D721Med (cell line): ENCODE measurements at places on chromosomes 4 and X.
A peak's percentile ranks its signal among the peaks of the same experiment; 100 is the strongest.

- no peak for DNase-seq
These were observed 13.0 kb downstream of the STATH start for GRCh38 chr4:70008771-70009170.

DNA sequence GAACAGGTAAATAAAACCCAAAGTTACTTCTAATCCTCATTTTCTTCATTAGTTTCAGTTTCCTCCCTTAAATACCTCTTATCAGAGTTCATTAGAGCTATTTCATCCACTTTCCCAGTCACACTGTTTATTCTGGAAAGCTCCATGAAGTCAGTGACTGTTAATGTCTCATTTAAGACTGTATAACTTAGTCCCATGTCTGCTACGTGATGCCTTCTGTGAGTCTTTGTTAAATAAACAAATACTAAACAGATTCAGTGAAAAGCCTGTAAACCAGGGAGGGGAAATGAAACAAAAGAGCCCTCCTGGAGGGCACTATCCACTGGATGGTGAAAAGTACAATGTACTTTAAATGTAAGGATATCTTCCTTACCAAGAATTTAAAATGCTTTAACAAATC, 24.7 kb downstream of the ACE2 start:
- DNase-seq = no peak

DNA sequence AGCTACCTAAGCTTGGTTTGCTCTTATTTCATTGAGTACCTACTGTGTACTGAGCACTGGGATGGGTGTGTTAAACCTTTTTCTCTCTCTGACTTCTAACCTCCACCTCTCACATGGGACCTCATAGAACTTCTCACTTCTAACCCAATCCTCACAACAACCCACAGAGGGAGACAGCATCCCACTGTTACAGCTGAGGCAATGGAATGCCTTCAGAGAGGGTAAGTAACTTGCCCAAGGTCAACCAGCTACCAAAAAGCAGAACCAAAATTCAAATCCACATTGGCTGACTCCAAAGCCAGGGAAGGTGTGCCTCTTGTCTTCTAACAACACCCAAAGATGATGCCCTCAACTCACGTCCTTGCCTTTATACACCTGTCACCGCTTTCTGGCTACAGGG, 5.4 kb downstream of the SEL1L3 start:
- no peak for DNase-seq

DNA sequence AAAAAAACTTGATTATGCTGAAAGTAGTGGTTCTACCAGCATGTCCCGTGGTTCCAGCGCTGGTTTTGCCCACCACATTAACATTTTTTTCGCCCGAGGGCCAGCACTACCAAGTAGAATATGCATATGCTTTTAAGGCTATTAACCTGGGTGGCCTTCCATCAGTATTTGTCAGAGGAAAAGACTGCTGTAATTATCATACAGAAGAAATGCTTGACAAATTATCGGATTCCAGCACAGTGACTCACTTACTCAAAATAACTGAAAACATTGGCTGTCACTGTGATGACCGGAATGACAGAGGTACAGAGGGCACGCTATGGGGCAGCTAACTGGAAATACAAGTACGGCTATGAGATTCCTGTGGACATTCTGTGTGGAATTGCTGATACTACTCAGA, 34.6 kb downstream of the PRPS2 start:
- DNase-seq = no peak

- no peak for DNase-seq
These were observed 276.8 kb downstream of the FBXW7 start for GRCh38 chr4:152258804-152259708.

DNA sequence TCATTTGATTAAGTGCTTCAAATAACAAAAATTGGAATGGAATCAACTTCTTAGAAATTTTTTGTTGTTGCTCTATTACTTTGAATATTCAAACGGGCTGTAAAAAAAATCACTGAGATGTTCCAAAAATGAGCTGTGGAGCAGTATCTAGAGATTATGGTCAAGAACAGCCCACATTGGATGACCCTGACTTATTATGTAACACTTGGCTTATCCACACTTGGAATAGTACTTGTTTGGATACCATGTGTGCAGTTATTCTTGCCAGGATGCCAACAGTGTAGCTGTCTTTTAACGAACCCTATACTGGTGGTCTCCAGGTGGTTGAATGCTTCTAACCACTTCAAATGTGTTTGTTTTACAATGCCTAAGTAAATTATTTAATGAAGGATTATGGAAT, 64.9 kb upstream of the CAMK2D start:
- DNase-seq = no peak

- DNase-seq = no peak
These were observed 68.6 kb downstream of the CHST7 start for GRCh38 chrX:46642145-46642544.

GRCh38 chrX:155144926-155145325, 71.3 kb upstream of the VBP1 start:
- no peak for DNase-seq

DNA sequence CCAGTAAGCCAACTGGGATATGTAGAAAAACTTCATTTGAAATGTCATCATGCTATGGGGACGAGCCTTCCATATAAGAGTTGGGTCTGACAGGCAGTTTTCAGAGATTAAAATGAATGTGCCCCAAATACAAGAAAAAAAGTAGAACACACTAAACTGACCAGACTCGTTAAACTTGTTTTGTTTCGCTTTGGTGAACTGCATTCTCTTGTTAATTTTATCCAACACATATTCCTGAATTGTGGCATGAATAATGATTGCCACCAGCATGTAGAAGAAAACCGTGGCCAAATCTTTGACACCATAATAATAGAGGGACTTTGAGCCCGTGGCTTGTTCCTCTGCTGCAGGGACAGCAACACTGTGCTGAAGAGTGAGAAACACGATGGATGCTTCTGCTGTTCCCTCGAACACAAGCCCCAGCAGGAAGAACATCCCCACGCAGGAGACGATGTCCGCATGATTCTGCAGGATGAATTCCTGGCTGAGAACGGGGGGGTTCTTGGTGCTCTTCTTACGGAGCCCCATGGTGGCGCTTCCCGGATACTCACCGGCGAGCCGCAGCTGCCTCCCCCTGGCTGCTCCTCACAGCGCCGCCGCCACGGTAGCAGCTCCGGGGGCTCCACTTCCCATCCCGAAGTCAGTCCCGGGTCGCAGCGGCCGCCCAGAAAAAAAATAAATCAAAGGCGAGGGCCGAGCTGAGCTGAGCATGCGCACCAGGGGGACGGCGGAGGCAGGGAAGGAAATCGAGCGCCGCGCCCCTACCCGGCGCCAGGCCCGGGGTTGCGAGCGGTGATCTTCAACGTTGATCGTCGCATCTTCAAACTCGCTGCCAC, at the start of gene TRAM1L1:
Gene TRAM1L1 (minus strand): TSS at position 711 of the 836 bp plus-strand sequence. CDS start 183 bp downstream, at position 528.
- DNase-seq = peak; percentile 16

- no peak for DNase-seq
These were observed at the start of gene UGT2B17 for GRCh38 chr4:68576272-68577125. TSS of gene UGT2B17 (minus strand) at chr4:68576322. CDS start at chr4:68568484, 7,838 bp downstream.

- no peak for DNase-seq
These were observed 1.1 kb downstream of the OGT start for GRCh38 chrX:71533851-71534561.

DNA sequence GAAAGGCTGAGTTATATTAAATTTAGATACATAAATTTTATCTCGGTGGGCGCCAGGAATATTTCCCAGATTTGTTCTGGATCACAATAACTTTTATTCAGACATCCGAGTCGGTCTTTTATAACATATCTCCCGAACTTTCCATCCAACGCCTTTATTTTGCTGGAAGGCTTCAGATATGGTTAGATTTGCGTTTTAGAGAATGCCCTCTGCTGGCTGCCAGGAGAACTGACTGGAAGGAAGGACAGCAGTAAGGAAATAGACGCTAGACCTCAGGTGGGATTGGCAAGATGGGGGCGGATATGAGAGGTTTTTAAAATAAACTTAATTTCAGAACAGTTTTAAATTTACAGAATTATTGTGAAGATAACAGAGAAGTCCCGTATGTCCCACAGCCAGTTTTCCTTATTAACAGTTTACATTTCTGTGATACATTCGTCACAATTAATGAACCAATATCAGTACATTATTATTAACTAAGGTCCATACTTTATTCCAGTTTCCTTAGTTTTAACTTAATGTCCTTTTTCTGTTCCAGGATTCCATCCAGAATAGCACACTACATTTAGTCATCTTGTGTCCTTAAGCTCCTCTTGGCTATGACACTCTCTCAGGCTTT, 4.6 kb upstream of the KANTR start:
- no peak for DNase-seq

- no peak for DNase-seq
These were observed 493.4 kb downstream of the IQCM start for GRCh38 chr4:149322203-149322602.

DNA sequence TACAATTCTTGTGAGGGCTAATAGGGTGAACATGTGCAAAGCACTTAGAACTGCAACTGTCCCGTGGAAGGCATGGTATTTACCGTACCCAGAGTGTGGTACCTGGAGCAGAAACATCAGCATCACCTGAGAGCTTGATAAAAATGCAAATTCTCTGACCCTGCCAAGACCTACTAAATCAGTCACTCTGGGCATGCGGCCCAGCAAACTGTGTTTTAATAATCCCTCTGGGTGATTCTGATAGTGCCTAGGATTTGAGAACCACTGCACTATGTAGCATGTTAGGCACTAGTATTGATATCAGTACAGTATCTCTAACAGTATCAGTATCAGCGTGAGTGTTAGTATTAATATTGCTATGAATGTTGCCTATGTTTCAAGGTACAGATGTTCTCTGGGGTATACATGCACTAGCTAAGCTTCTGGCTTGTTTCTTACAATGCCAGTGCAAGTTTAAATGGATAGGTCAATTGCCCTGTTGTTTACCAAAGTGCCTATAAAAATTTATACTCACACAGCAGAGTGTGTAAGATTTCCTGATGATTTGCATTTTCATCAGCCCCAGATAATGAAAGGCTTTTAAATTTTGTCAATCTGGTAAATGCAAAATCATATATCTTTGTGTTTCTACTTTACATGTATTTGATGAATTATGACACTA, 354.0 kb downstream of the HS3ST1 start:
- DNase-seq = no peak

DNA sequence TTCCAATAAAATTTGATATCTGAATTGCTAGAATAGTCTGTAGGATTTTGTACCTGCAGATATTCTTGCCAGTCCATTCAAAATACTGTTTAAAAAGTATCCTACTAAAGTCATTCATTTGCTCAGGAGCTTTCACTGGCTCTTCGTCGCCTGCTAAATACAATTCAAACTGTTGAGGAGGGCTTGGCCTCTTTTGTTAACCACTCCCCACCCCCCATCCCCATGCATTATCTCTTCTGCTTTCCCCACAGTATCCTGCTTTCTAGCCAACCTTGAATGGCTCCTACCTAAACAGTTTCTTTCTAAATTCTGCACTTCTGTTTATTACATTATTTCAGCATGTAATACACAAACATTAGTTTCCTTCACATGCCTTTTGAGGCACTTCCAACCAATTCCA, 230.8 kb downstream of the CPE start:
- no peak for DNase-seq

- no peak for DNase-seq
These were observed 1.6 kb upstream of the PHOX2B start for GRCh38 chr4:41750121-41750625.

DNA sequence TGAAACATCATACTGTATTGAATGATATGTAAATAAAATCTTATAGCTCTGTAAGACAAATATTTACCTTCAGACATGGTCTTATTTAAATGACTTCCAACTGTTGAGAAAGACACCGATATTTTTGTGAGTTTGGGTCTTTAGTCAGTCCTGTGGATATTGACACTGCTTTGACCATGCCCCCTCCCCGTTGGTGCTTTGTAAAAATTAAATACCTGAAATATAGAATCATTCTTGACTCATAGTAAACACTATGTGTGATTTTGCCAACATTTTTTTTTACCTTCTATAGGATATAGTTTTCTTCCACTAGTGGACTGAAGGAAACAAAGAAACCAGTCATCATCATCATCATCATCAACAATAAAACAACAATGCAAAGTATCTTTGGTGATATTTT, 114.3 kb upstream of the HS3ST1 start:
- no peak for DNase-seq

GRCh38 chr4:5874811-5875449, 18.0 kb downstream of the CRMP1 start:
- no peak for DNase-seq

DNA sequence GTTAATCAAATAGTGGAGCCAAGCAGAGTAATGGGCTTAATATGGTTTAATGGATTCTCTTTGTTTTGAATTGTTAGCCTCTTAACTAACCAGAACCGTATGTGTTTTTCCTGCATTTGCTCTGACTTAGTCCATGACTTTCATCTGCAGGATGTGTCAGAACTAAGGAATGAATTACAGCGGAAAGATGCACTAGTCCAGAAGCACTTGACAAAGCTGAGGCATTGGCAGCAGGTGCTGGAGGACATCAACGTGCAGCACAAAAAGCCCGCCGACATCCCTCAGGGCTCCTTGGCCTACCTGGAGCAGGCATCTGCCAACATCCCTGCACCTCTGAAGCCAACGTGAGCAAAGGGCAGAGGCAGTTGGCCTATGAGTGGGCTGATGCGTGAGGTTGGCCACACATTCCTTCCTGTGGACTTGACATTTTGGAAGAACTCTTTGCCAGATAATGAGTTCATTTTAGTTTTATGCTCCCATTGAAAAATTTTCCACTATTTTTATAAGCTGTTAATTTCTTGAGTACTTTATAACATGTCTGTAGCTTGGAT, 9.1 kb downstream of the MED28 start:
- no peak for DNase-seq

GRCh38 chrX:20197641-20198210, 56.1 kb upstream of the EIF1AX start:
- no peak for DNase-seq
